ENCODE measurements at places on chromosomes 6 and 20. TPM values are rescaled to one million over a fixed set of nuclear protein-coding genes. Genes with fewer than 3 reads are reported as not detected.

- no peak overlapping the region for H3K27ac ChIP-seq
- H3K36me3 ChIP-seq = no peaks in the 10 kb centered on the region
- H3K27me3 ChIP-seq = peaks cover 3% of the 10 kb centered on the region
- H3K4me3 ChIP-seq = no peak overlapping the region
- H3K4me1 ChIP-seq = peaks cover 69% of the 10 kb centered on the region
These were observed 44.9 kb downstream of the SNAI1 start for GRCh38 chr20:50027611-50028105.

Gene PI3
- total RNA-seq = 0.22 TPM

DNA sequence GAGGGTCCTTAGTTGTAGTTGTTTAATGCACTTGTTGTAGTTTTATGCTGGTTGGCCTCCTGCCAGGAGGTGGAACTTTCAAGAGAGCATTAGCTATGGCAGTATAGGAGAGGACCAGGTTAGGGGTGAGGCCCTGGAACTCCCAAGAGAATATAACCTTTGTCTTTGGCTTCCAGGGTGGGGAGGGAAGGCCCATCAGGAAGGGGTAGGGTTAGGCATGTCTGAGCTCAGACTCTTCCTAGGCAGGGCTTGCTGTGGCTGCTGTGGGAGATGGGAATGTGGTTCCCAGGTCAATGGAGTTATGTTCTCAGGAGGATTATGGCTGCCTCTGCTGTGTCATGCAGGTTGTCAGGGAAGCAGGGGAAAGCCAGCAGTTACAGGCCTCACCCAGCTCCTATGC lies 20.0 kb upstream of the GABRR1 start:
- H3K27ac ChIP-seq = no peak overlapping the region
- H3K36me3 ChIP-seq = no peaks in the 10 kb centered on the region
- no peak overlapping the region for H3K4me3 ChIP-seq
- no peaks in the 10 kb centered on the region for H3K27me3 ChIP-seq
- DNase-seq = no peak

DNA sequence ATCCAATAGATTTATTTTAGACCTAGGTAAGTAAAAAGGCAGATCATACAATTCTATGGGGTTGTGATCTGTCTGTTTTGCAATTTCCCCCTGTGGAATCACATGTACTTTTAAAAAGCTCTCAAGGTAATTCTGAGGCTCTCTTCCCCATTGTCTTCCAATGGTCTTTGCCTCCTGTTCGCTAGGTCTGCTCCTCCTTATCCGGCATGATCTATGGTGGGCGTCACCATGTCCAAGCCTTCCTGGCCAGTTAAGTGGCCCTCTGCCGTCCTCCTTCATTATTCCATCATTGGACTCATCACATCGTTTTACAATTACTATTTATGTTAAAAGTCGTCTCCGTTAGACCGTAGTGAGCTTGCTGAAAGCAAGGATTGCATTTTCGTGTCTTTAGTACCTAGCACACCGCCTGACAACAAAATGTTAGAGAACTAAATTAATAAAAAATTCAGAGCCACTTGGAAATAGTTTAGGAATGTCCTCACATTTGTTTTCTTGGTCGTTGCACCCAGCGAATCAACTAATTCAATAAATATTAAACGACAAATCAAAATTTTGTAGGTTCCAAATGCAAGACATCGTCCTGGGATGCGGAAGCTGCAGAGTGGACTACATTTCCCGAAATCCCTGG lies 2.2 kb upstream of the STXBP5 start:
- H3K27ac ChIP-seq = peak overlapping the region; percentile 27
- H3K36me3 ChIP-seq = no peaks in the 10 kb centered on the region
- H3K27me3 ChIP-seq = no peaks in the 10 kb centered on the region
- peaks cover 25% of the 10 kb centered on the region for H3K4me1 ChIP-seq
- DNase-seq = peak; percentile 59

Gene TFAP2D
- not detected for total RNA-seq

Gene GLP1R
- total RNA-seq = not detected

GRCh38 chr6:36984581-36985416 lies 1.2 kb downstream of the MTCH1 start:
- H3K27me3 ChIP-seq = no peaks in the 10 kb centered on the region
- peak overlapping the region; percentile 71 for H3K4me3 ChIP-seq
- H3K36me3 ChIP-seq = peaks cover 5% of the 10 kb centered on the region
- peak overlapping the region; percentile 74 for H3K27ac ChIP-seq
- peaks cover 30% of the 10 kb centered on the region for H3K4me1 ChIP-seq
- DNase-seq = no peak

GRCh38 chr6:138689849-138690248 lies 83.7 kb upstream of the CCDC28A start:
- H3K4me3 ChIP-seq = no peak overlapping the region
- H3K27ac ChIP-seq = no peak overlapping the region
- H3K36me3 ChIP-seq = no peaks in the 10 kb centered on the region
- H3K27me3 ChIP-seq = no peaks in the 10 kb centered on the region
- H3K4me1 ChIP-seq = peaks cover 20% of the 10 kb centered on the region
- no peak for DNase-seq

Gene SS18L1
- 15.3 TPM for total RNA-seq

DNA sequence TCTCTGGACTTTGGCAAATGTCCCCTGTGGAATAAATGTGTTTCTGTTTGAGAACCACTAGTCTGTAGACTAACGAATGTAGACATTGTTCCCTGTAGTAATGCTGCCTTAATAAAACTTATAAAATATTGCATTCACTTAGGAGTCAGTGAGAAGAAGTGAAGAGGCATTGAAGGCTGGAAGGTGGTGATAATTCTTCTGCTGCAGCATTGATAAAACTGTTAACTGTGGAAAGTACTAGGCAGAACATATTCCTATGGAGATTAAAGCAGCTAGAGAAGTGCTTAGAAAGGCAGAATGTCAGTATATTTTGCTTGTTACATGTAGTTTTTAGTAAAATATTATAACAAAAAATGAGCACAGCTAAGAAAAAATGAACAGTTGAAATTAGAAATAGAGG lies 4.8 kb downstream of the PGK2 start:
- no peaks in the 10 kb centered on the region for H3K36me3 ChIP-seq
- DNase-seq = no peak
- H3K27me3 ChIP-seq = no peaks in the 10 kb centered on the region
- no peak overlapping the region for H3K4me3 ChIP-seq

Gene CALHM6
- total RNA-seq = not detected

Gene CD93
- total RNA-seq = not detected

DNA sequence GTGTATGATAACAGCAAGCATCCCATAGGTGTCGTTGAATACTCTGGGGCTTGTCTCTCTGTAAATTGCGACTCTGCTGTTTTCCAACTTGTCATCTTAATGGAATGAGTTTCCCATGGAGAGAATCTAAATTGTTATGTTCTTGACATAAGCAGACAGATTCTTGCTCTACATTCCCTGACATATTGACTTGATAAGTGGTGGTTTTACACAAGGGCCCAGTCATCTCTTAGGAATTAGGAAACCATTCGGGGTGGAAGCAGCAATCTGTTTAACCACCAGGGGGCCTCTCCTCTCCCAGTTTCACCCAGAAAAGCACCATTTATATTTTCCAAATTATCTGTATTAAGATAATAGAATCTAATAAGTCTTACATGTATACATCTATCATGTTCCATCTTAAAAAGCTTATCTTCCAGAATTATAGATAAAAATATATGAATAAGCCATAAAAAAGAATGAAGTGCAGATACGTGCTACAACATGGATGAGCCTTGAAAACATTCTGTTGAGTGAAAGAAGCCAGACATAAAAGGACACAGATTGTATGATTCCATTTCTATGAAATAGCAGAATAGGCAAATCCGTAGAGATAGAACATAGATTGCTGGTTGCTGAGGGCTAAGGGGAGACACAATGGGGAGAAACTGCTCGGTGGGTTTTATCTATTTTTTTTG lies 23.1 kb upstream of the MROH8 start:
- H3K36me3 ChIP-seq = peaks cover 99% of the 10 kb centered on the region
- DNase-seq = peak; percentile 81
- peaks cover 15% of the 10 kb centered on the region for H3K4me1 ChIP-seq
- H3K27ac ChIP-seq = peak overlapping the region; percentile 28
- H3K4me3 ChIP-seq = no peak overlapping the region
- H3K27me3 ChIP-seq = no peaks in the 10 kb centered on the region

Gene SHLD1
- total RNA-seq = 8.9 TPM

- H3K27me3 ChIP-seq = no peaks in the 10 kb centered on the region
- no peaks in the 10 kb centered on the region for H3K36me3 ChIP-seq
- H3K4me1 ChIP-seq = peaks cover 100% of the 10 kb centered on the region
- peak overlapping the region; percentile 91 for H3K27ac ChIP-seq
These were observed 110.6 kb upstream of the PTPN1 start for GRCh38 chr20:50399555-50399916.

Gene NOTCH4
- 0.66 TPM for total RNA-seq

- no peak overlapping the region for H3K4me3 ChIP-seq
- no peaks in the 10 kb centered on the region for H3K36me3 ChIP-seq
- no peak overlapping the region for H3K27ac ChIP-seq
- no peak for DNase-seq
- H3K4me1 ChIP-seq = no peaks in the 10 kb centered on the region
These were observed 46.8 kb downstream of the TRDN start for GRCh38 chr6:123589973-123590372.

- no peaks in the 10 kb centered on the region for H3K36me3 ChIP-seq
- DNase-seq = no peak
- H3K4me1 ChIP-seq = no peaks in the 10 kb centered on the region
These were observed 24.8 kb downstream of the CDH22 start for GRCh38 chr20:46283426-46284039.

GRCh38 chr6:21082091-21082490 lies 511.5 kb upstream of the SOX4 start:
- no peak overlapping the region for H3K27ac ChIP-seq
- H3K36me3 ChIP-seq = peaks cover 1% of the 10 kb centered on the region
- H3K4me3 ChIP-seq = no peak overlapping the region
- no peaks in the 10 kb centered on the region for H3K27me3 ChIP-seq
- peak; percentile 4 for DNase-seq

Gene B3GAT2
- total RNA-seq = not detected

DNA sequence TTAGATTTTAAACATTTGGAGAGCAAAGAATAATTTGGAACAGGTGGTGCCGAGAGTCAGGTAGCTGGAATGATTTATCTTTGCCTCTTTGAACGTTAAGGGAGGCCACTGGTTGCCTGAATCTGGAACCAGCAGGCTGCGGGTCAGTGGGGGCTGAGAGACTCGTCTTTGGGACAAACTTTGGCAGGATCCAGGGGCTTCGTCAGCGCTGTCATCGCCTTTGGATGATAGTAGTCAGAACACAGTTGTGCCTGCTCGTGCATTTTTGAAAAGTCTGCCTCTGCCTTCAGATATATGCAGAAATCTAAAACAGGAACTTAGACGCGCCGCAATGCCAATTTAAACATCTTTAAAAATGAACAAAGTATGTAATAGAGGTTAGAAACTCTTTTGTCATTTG lies 5.0 kb downstream of the EYA2 start:
- peaks cover 18% of the 10 kb centered on the region for H3K27me3 ChIP-seq
- no peaks in the 10 kb centered on the region for H3K36me3 ChIP-seq
- no peak overlapping the region for H3K27ac ChIP-seq
- DNase-seq = no peak

DNA sequence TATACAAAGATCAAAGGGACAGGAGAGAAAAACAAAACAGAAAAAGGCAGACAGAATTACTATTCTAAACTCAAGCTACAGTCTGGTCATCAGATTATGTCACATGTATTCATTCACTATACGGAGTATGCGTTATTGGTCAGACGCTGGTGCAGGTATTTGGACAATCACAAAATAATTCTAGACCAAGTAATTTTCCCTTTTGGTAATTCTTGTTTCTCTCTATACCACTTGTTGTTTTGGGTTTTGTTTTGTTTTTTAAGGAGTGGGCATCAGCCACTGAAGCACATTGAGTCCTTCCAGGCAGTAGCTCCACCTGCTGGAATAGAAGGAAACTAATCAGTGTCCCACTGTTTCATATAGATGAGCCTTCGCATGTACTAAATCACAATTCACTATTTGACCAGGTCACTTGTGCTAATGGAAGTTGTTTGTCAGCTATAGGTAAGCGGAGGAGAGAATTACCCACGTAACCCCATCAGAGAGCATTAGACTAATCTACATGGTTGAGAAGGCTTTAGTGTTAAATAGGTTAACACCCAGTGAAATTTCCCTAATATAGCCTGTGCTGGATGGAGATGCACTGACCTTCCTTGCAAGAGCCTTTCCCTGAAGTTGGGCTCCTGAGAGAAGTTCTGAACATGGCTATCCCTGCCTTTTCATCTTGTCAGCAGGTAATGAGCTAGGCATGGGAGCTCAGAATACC lies 77.9 kb downstream of the TNFAIP3 start:
- peak; percentile 50 for DNase-seq
- no peak overlapping the region for H3K4me3 ChIP-seq
- H3K4me1 ChIP-seq = peaks cover 5% of the 10 kb centered on the region
- no peaks in the 10 kb centered on the region for H3K36me3 ChIP-seq
- no peak overlapping the region for H3K27ac ChIP-seq

Gene DNAH8
- not detected for total RNA-seq

- H3K27ac ChIP-seq = peak overlapping the region; percentile 95
- H3K27me3 ChIP-seq = no peaks in the 10 kb centered on the region
- peaks cover 8% of the 10 kb centered on the region for H3K36me3 ChIP-seq
- H3K4me1 ChIP-seq = peaks cover 100% of the 10 kb centered on the region
These were observed 76.3 kb downstream of the SLC22A23 start for GRCh38 chr6:3380344-3381232.

Gene RHAG
- not detected for total RNA-seq

Gene BTN1A1
- not detected for total RNA-seq

- no peak for DNase-seq
- no peaks in the 10 kb centered on the region for H3K36me3 ChIP-seq
- H3K27me3 ChIP-seq = peaks cover 5% of the 10 kb centered on the region
- no peak overlapping the region for H3K4me3 ChIP-seq
- H3K27ac ChIP-seq = no peak overlapping the region
These were observed 104.9 kb downstream of the DACT2 start for GRCh38 chr6:168214586-168215104.

DNA sequence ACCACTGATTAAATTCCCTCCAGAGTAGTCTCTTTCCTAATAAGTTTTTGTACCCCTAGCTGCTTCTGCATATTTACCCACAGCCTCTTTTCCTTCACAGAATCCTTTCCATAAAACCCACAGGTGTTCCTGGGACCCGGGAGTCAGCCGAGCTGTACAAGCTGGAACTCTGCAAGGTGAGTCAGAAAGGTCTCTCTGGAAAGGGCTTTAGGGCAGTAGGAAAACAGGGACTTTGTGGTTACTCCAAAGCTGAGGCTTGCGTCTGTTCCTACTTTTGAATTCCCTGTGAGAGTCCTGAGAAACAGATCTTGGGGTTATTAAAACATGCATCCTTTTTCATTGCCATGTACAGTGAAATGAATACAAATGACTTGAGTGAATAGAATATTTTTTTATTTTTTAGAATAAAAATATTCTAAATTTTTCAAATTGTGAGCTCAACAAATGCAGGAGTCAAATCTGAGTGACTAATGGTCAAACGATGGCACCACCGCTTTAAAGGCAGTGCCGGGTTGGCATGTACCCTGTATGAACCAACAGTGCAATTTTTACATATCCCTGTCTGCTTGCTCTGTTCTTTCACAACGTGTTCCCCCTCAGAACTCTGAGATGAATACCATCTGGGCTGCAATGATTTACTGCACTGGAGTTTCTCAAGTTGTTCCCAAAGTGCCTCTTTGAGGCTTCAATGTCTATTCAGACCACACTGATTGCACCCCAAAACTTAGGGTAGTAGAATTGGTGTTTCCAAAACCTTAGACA lies 78.4 kb downstream of the GFRAL start:
- no peak overlapping the region for H3K4me3 ChIP-seq
- no peak for DNase-seq
- H3K27me3 ChIP-seq = no peaks in the 10 kb centered on the region
- H3K4me1 ChIP-seq = no peaks in the 10 kb centered on the region
- no peaks in the 10 kb centered on the region for H3K36me3 ChIP-seq

Data from HepG2 (cell line).